ENCODE measurements at places on chromosomes 2 and 18.

DNA sequence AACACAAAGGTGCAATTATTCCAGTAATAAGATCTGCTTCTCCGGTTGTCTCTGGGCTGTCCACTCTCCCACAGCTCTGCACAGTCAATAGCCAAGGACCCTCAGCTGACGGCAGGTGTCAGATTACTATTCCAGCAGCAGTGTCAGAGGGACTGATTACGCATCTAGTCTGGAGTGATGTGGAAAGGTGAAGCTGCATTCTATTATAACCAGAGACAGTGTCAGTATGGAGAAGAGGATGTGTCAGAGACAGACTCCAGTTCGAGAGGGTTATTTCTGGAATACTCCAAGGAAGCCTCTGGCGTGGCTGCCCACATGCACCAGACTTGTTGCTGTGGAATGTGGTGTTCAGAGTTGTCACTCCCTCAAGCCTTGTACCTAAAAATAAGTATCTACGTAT lies 163.6 kb upstream of the TMEM200C start:
- no peak for DNase-seq

GRCh38 chr2:96156926-96157648 lies 11.8 kb upstream of the DUSP2 start:
- peak; percentile 78 for DNase-seq

GRCh38 chr2:151729415-151729811 lies 4.9 kb downstream of the NEB start:
- no peak for DNase-seq

GRCh38 chr18:77550625-77551024 lies 301.0 kb downstream of the GALR1 start:
- no peak for DNase-seq

DNA sequence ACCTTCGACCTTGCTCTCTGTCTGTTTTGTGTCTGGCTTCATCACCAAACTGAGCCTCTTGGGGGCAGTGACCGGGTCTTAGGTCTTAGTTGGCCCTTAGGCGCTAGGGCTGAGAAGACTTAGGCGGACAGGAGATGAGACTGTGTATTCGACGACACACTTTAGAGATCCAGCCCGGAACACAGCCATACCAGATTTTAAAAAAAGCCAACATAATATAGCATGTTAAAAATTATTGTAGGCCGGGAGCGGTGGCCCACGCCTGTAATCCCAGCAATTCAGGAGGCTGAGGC lies 9.5 kb upstream of the PROC start:
- no peak for DNase-seq
